Thymus (tissue), 14 donors: ENCODE measurements at places on chromosomes 7 and 10. TPM values are rescaled to one million over a fixed set of nuclear protein-coding genes. Genes with fewer than 3 reads are reported as not detected.

Gene STEAP1B
- 0.80 TPM for polyA plus RNA-seq

Gene FBXO24
- polyA plus RNA-seq: 1.3 TPM

Gene C7orf57
- polyA plus RNA-seq: 0.18 TPM

Gene SYT15
- 2.6 TPM for polyA plus RNA-seq
